ENCODE measurements at places on chromosomes 11 and 22.

GRCh38 chr11:65571940-65572339, 398 bp upstream of the FAM89B start:
- no peak for DNase-seq

DNA sequence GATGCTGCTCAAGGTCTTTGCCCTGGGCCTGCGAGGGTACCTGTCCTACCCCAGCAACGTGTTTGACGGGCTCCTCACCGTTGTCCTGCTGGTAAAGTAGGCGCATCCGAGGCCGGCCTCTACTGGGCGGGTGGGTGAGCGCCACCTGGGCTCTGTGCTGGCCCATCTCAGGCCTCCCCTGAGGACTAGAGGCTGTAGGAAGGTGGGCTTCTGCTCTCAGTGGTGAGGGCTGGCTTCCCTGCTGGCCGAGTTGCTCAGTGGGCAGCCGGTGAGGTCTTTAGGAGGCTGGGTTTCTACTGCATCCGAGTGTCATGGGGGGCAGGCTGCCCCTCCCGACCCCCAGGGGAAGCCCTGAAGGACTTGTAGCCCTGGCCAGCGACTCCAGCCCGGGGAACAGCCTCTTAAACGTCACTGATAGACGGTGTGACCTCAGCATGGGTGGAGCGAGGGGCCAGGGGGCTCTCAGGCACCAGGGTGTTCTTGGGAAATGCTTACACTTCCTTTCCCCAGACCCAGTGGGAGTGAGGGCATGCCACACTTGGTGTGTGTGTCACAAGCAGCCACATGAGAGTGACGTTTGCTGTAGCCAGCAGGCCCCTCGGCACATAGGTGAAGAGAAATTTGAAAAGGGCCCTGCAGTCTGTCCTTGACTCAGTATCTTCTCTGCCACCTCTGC, 30.3 kb downstream of the TPCN2 start:
- no peak for DNase-seq

- DNase-seq = no peak
These were observed 363.6 kb downstream of the CTTN start for GRCh38 chr11:70761908-70762337.

GRCh38 chr11:128005562-128005961, 581.8 kb downstream of the ETS1 start:
- DNase-seq = no peak

DNA sequence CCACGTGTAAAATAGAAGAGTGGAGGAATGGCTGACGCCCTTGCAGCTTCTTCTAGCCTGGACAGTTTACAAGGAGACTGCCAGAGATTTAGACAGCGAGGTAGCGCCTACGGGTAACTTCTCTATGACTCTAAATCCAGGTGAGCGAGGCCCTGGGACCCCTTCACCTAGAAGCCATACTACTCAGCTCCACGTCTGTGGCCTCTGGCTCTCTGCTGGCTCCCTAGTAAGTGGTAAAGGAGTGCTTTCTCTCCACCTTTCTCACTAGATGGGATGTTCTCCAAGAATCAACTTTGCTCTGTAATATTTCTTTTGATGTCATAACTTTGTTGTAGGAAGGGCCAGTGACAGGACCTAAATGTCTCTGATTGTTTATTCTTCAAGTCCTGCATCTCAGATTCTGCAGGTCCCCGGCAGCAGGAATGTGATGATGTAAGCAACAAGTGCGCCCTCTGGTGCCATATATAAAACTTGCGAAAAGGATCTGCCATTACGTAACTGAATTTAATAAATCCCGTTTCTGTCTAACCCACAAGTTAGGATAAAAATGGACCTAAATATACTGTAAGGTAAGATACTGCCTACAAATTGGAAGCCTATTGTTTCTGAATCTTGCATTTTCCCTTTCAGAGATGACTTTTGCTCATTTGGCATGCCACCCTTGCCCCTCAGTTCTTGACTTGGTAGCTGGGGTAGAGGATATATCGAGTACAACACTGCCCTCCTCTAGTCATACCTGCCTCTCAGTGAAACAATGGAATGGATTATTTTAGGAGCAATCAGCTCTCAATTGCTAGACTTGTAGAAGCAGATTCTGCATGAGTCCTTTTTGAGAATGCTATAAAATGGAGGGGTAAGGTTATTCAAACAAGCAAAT, 11.0 kb upstream of the PTPN5 start:
- DNase-seq = no peak

DNA sequence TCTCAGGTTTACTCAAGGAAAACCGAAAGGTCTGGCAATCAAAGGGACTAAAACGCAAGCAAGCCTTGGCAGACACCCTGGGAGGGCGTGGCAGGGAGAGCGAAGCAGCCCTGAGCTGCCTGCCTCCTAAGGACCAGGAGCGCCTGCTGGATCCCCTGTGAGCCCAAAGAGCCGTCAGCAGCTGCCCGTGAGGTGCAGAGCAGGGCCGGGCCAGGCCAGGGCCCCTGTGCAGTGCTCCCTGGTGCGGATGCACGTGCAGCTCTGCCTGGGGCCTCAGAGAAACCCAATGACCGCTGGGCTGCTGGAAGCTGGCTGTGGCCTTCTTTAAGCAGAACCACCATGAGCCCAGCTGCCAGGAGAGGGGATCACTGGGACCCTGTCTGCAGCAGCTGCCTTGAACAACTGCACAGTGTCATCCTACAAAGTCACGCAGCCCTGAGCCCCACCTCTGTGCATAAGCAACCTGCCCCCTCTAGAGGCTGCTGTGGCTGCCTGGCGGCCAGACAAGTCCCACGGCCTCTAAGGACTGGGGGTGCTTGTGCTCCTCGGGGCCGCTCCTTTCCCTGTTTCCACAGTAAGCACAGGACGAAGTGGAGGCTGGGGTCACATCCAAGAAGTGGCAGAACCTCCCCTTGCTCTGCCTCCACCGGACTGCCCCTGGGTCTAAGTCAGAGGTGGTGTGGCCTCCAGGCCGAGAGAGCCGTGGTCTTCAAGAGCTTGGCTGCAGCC, 29.1 kb upstream of the COMT start:
- no peak for DNase-seq

GRCh38 chr11:130037881-130038585, 31.7 kb upstream of the APLP2 start:
- DNase-seq = no peak

DNA sequence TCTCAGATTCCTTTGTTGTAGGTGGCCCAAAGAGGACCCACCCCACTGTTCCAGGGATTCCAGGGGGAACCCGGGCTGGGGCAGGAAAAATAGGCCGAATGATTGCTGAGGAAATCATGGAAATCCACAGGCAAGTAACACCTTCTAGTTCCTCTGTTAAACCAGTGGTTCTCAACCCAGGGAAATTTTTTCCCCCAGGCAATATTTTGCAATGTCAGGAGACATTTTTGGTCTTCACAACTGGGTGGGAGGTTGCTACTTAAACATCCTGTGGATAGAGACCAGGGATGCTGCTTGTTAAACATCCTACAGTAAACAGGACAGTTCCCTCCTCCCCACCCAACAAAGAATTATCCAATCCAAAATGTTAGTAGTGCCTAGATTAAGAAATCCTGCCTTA, 84.7 kb downstream of the BTBD10 start:
- DNase-seq = no peak

DNA sequence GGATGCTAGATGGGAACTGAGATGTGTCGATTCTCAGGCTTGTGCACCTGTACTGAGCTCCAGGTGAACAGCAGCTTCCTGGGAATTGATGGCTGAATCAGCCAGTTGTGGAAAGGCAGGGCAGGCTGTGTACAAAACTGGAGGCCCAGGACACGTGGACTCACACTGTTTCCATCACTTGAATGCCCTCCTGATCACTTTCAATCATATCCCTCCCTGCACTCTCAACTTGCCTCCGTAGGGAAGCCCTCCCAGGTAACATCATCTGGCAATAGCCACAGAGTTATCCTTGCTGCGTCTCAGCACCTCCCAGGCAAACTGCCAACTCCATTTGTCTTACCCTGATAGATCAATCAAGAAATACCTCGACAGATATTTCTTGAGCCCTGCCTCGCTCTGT, 10.1 kb downstream of the FAM83F start:
- no peak for DNase-seq

- DNase-seq = no peak
These were observed 42.1 kb downstream of the CADM1 start for GRCh38 chr11:115462004-115462541.

- DNase-seq = no peak
These were observed 55.2 kb downstream of the SYT9 start for GRCh38 chr11:7306900-7307299.

DNA sequence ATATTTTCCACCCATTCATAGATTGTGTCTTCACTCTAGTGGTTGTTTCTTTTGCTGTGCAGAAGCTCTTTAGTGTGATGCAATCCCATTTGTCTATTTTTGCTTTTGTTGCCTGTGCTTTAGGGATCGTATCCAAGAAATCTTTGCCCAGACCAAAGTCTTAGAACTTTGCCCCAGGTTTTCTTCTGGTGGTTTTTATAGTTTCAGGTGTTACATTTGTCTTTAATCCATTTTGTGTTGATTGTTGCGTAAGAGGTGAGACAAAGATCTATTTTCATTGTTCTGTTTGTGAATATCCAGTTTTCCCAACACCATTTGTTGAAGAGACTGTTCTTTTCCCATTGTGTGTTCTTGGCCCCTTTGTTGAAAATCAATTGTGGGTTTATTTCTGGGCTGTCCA, 6.4 kb downstream of the IL10RA start:
- no peak for DNase-seq

DNA sequence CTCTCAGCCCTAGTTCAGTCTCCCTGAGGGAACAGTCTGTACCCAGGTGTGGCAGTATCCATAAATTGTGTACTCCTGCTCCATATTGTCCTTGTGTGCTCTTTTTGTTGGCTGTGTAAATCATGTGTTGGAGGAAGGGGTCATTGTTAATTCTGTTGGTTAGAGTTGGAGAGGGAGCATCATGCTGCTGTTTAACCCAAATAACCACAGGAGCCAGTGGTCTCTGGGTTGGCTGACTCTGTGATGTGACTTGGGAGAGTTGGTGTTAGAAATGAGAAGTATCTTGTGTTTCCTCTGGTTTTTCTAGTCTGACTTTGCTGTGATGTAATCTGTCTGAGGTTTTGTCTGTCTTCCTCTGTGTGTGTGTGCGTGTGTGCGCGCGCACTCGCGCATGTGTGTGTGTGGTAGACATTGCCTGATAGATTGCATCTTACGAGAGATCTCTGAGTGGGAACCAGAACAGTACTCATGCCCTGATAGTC, 30.5 kb downstream of the CTNND1 start:
- peak; percentile 54 for DNase-seq

DNA sequence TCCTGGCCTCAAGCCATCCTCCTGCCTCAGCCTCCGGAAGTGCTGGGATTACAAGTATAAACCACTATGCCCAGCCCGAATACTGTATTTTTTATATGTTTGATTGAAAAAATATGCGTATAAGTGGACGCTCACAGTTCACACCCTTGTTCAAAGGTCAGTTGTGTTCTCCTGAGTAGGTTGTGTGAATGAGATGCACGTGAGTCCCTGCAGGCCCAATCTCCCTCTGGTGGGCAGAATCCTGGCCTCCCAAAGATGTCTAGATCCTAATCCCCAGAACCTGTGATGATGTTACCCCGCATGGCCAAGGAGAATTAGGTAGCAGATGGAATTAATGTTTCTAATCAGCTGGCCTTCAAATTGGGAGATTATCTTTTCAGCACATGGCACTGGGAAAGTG, 41.9 kb downstream of the CTTN start:
- DNase-seq = no peak

DNA sequence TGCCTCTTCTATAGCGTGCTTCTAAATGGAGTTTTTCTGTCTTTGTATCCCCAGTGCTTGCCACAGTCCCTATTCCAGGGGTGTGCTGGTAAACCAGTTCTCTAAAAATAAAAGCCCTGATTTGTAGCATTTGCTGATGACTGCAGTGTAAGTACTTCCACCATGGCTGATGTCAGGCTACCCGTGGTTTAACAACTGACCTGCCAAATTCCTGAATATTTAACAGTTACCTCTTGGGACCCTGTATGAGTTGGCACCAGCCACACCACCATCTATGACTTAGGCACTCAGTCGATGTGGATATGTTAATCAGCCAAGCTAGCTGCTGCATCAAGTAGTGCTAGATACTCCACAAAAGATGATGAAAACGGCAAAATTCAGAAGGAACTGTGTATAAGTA, 94.0 kb upstream of the MTNR1B start:
- no peak for DNase-seq

- no peak for DNase-seq
These were observed 8.5 kb downstream of the C22orf31 start for GRCh38 chr22:29053048-29053702.

GRCh38 chr11:95827696-95828095, 37.4 kb downstream of the CEP57 start:
- DNase-seq = no peak

- DNase-seq = no peak
These were observed 841 bp upstream of the EIF4G2 start for GRCh38 chr11:10809373-10810160.

DNA sequence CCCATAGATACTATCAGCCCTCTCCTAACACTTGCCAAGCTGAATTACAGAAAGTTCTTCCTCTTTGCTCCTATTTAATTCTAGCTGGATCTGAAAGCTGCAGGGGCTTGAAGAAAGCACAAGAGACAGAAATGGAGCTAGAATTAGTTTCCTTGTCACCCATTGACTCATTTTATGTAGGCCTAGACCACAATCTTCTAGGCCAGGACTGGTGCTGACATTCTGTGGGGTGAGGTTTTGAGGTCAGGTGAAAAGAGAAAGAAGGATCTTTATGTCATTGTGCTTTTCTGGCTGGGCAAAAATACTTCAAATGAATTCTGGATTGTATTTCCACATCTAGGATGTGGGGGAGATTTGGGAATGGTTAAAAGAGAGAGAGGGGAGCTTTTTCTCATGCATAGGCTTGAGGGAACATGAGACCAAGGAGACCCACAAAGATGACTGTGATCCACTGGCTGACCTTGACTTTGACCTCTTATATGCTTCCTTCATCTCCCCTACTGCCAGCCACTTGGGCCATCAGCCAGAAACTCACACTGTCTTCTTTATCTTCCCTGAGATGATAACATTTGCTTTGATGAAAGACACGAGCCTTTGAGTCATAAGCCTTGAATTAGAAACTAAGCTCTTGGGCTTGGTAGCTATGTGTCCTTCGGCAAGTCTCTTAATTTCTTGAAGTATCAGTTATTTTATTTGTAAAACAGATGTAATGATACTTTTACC, 274.9 kb upstream of the CADM1 start:
- DNase-seq = peak; percentile 26

- DNase-seq = no peak
These were observed 70.8 kb downstream of the RNF169 start for GRCh38 chr11:74819400-74819799.

- no peak for DNase-seq
These were observed 52.5 kb upstream of the PRSS23 start for GRCh38 chr11:86747801-86748200.
